Stimulated activated CD4-positive, alpha-beta T cell treated with anti-CD3 and anti-CD28 coated beads, TNF-alpha, amount 100 ng/mL, for 1 hour (primary cell): ENCODE measurements at places on chromosomes 2 and 18.

- DNase-seq = no peak
These were observed 95.3 kb upstream of the FANCL start for GRCh38 chr2:58336416-58336815.

DNA sequence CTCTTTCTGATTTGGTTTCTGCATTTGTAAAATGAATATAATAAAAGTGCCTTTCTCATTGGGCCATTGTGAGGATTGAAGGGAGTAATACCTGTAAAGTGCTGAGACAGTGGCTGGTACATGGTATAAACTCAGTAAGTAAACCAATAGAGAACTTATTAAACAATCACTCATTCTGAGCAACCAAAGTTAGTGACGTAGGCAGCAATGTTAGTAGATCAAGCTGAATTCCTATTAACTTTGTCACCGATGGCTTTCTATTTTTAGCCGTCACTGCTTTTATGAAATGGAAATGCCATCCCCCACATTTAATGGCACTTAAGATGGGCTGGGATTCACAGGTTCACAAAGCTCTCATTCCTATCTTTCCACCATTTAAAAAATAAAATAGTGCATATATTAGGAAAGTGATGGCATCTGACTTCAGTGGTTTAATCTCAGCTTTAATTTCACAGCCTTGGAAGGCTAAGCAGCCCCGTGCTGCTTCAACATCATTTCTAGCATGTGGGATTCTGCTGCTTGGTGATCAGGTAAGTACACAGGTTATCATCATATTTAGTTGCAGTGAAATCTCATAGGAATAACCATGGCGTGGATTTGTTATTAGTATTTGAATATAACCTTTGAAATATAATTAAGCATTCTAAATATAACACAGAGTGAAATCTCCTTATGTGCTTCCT, 17.6 kb upstream of the PPP4R1 start:
- no peak for DNase-seq

DNA sequence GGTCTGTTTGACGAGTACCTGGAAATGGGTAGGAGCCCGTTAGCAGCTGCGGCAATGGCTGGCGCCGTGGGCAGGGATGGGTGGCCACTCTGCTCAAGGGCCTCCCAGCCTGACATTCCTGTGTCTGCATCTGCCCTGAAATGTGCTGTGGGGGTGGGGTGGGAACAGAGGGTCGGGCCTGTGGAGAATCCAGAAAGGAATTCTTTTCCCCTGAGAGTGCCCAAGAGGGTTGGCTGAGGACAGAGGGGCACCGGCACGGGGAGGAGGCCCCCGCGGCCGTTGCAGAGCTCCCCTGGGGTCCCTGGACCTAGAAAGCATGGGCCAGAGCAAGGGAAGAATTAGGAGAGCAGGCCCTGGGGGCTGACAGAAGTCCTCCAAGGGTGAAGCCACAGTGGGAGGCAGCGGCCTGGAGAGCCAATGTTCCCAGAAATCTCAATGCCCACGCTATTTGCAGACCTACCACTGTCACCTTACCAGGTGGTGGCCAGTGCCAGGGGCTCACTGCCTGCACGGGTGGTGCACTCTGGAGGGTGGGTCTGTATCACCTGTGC, 27.8 kb downstream of the ANO7 start:
- no peak for DNase-seq

DNA sequence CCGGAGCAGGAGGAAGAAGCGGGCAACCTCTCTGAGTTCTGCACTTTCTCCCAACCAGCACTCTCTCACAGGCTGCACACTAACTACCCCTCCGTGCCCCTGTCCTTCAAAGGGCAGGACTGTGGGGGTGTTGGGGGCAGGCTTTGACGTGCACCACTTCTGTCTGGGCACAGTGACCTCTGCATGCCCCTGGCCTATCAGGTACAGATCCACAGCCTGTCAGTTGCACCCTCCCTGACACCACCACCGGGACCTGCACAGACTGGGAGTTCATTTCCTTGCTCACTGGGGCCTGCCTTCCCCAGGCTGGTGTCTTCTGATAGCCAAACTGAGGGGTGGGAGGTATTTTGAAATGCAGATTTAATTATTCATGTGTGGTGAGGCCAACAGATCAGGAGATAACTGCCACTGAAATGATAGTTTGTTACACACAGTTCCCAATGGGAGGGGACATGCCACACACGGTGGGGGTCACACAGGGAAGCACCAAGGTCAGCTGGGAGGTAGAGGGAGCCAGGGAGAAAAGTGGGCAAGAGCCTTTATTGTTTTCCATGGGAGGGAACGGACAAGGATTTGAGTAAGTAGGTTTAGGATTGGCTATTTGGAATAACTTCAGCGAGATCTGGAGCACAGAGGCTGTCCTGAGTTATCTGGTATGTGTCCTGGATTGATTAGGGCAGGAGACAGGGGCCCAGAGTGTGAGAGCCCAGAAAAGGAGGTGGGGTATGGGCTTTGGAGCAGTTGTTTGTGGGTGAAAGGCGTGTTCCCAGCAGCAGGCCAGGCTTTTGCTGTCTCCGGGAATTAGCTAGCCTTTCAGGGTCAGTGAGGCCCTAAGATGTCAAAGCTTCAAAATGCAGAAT, 251.6 kb downstream of the AFF3 start:
- no peak for DNase-seq

GRCh38 chr2:64210816-64211215, 66.6 kb upstream of the PELI1 start:
- no peak for DNase-seq

- DNase-seq = no peak
These were observed 162.0 kb upstream of the HAAO start for GRCh38 chr2:42954227-42954962.

DNA sequence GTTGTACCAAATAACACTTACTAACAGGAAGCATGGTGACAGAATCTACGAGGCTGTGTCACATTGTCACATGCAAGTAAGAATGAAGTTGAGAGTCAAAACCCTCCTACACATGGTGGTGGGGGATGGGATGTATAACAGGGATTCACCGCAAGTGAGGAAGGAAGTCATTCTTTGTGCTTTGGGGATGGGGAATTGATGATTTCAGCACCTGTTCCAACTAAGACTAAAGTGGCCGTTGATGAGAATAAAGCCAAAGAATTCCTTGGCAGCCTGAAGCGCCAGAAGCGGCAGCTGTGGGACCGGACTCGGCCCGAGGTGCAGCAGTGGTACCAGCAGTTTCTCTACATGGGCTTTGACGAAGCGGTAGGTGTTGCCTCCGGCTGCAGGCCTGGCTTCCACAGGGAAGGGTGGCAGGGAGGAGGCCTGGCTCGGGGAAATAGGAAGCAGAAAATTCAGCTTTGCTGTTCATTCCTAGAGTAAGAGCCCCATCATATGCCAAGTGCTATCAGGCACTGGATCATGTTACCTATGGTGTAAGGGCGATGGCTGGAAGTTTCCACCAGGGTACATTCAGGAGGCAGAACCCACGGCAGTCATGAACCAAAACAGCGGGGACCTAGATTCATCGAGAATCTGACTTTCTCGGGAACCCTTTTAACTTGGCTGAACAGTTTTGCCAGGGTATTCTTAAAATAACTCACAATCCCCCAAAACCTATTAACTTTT, 120.3 kb downstream of the UXS1 start:
- DNase-seq = no peak
